MCF 10A (cell line): ENCODE measurements at places on chromosomes 5 and 9. TPM values are rescaled to one million over a fixed set of nuclear protein-coding genes. Genes with fewer than 3 reads are reported as not detected.

DNA sequence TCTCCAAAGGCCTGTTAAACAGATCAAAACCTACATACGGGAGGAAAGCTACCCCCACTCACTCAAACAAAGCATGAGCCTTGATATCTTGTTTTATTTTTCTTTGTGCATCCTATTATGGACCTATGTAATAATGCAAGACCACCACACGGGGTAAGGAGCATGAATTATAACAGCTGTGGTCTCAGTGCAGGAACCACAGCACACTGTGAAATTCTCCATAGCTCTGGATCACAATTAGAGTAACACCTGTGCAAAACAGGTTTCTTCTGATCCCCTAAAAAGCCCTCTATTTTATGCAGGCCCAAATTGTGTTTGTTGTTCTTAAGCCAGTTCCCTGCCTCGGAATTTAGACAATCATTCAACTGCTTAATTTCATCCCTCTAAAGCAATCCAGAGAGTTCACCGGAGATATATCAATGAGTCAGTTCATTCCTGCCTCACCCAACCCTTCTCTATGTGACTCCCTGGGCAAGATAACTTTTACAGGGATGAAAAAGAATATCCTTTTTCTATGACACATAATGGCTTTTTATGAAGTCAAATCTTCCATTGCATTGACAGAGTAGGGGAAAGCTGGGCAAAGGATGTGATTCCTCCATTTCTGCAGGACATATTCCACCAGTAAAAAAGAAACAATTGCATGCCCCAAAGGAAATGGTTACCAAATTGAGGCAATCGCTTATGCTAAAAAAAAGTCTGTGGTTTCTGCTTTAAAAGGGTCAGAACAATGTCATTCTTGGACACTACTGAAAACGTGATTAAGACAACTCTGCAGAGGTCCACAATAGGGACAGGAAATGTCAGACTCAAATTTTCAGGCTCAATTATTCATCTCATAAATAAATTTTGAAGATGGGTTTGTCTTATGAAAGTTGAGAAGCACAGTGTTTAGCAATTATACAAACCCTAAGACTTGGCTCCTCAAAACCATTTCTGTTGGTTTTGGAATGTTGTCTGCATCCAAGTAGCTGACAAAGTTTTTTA, 41.6 kb upstream of the FST start:
- DNase-seq, result peak; percentile 20

Gene IFNA21
- total RNA-seq, result not detected in 2 replicates

DNA sequence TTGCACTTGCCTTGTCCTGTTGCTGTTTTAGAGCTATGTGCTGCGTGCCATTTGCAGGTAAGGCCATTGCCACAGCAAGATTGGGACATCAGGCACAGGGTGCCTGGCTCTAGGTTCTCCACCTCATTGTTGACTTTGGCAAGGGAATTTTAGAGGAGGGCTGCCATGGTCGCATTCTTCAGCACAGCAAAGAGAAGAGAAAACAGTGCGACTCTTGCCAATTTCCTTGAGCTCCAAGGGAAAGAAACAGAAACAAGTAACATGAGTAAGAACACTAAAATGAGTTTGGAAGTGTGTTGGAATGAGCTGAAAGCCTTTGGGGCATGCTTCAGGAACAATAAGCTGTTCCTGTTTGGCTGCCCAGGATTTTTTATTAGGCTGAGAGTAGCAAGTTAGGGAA, 188.1 kb upstream of the IL12B start:
- DNase-seq, result peak; percentile 86

GRCh38 chr5:57435701-57436134, 46.9 kb downstream of the ACTBL2 start:
- DNase-seq, result peak; percentile 59

DNA sequence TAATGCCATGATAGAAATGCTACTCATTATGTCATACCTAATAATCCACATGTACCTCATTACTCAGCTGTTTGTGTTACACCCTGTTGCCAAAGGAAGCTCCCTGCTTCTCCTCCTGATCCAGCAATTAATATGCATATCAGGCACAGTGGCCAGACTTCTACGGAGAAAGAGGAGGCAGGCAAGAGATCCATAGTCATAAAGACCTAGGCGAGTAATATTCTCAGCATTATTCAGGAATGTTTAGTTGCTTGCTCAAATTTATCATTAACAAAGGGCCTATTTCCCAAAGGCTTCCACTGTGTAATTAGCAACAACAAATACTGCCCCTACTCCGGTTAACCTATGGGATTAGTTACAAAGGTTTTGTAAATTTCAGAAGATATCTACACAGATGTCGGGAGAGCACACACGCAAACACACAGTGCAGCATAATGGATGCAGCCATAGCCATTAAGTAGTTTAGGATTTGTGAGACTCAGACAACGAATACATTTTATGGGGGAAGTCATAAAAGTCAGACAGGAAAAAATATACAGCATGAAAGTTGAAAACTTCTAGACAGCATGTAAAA, 192.6 kb downstream of the EFNA5 start:
- no peak for DNase-seq

- peak; percentile 20 for DNase-seq
Observed at GRCh38 chr5:117220730-117221129, 646.1 kb upstream of the SEMA6A start.

Gene CAMK4
- 0.21 and 0.39 TPM in 2 replicates for total RNA-seq

- no peak for DNase-seq
Observed at GRCh38 chr5:173323106-173323798, 5.0 kb downstream of the STC2 start.

GRCh38 chr5:80387063-80387768, 20.6 kb upstream of the ZFYVE16 start:
- no peak for DNase-seq

Gene NRG2
- 0.23 TPM in 1 of 2 replicates, not detected in the other for total RNA-seq

Gene HTR1A
- total RNA-seq, result not detected in 2 replicates

Gene CER1
- not detected in 2 replicates for total RNA-seq

GRCh38 chr9:127117801-127118200, 4.6 kb downstream of the ANGPTL2 start:
- no peak for DNase-seq

GRCh38 chr5:171846323-171846722, 60.7 kb downstream of the SMIM23 start:
- no peak for DNase-seq

DNA sequence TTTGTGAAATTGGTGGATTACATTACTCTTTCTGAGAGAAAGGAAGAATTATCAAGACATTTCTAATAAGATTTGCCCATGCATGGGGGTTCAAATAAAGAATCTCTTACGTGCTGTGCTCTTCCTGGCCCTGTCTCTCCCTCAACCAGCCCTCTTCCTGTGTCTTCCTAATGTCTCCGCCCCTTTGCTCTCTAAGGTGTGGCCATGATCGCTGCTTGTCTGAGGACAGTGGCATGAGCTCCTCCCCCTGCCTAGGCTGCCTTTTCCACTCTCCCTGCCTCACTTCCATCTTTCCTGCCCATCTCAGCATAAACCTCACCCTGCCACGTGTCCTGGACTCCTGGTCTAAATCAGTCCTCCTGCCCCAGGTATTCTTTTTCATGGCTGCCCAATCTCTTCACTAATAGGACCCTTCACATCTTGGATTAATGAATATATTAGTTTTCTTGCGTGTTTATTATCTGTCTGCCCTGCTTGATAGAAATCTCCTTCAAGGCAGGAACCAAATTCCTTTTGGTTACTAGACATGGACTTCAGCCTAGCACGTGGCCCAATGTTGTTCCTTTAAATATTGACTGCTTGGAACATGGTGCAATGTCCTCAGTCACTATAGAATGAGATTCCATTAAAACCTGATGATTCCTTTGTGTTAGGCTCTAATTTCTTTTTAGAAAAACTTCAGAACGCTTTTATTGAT, 122.3 kb downstream of the MTRR start:
- DNase-seq, result peak; percentile 2

- no peak for DNase-seq
Observed at GRCh38 chr9:82115331-82115730, 126.8 kb downstream of the SPATA31D1 start.
